ENCODE measurements at places on chromosomes 5 and 9. TPM values are rescaled to one million over a fixed set of nuclear protein-coding genes. Genes with fewer than 3 reads are reported as not detected.

The LVRN gene
- total RNA-seq, result 0.10 TPM

The STXBP1 gene
- total RNA-seq, result 27.8 TPM

The LRRC26 gene
- total RNA-seq, result not detected

The SIL1 gene
- 27.2 TPM for total RNA-seq

The HSPB3 gene
- not detected for total RNA-seq

The GDF9 gene
- 0.73 TPM for total RNA-seq

The HOMER1 gene
- total RNA-seq, result 4.3 TPM

The PDGFRB gene
- total RNA-seq, result 0.21 TPM

The SPAG8 gene
- total RNA-seq, result 1.1 TPM

The GDA gene
- total RNA-seq, result not detected

The INSYN2B gene
- total RNA-seq, result not detected

The MSX2 gene
- total RNA-seq, result not detected

Data from activated CD4-positive, alpha-beta memory T cell treated with anti-CD3 and anti-CD28 coated beads for 36 hours (primary cell).